NCI-H1436 (cell line): ENCODE measurements at places on chromosomes 12 and 14.

DNA sequence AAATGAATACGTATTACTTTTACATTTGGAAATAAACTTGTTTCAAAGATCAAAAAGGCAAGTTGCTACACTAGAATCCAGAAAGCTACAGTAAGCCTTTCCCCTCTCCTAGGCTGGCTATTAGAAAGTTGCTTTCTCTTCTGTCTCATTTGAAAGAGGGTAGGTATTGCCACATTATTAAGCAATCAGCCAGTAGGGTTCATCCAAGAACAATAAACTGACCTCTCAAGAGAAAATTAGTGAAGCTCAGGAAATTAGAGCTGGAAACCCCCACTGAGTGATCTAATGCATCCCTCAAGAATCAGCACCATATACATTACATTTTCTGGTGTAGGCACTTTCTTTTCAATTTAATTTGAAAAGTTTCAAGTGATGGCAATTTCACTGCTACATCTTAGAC is 4.5 kb upstream of the TMEM233 start:
- no peak for DNase-seq

DNA sequence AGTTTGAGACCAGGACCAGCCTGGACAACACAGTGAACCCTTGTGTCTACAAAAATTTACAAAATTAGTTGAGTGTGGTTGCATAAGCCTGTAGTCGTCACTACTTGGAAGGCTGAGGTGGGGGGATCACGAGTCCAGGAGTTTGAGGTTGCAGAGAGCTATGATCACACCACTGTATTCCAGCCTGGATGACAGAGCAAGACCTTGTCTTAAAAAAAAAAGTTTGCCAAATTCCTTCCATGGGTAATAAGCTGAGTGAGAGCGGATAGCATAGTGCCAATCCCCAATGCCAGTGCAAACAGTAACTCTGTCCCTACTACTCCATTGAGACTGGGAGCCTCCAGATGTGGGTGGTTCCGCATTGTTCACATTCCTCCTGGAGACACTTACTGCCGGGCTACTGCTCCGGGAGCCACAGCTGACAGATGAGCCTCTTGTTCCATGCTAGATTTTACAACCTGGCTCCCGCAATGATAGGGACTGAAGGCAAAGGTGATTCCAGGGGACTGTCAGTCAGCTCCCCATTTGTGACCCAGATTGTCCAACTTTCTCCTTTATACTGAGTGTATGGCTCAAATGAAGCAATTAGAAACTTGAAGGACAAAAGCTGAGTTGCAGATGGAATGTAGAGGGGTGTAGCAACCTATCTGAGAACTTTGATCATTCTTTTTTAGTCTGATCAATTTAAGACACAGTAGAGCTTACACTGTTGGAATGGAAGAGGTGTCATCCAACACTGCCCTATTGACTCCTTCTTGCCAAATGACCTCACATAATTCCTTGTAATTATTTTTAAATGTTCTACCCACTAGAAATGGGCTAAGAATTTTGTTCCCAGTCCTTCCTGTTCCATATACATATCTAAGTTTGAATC is 13.4 kb upstream of the FRMD6 start:
- DNase-seq, result no peak

GRCh38 chr14:65594153-65594881 is 181.8 kb downstream of the FUT8 start:
- DNase-seq, result no peak

GRCh38 chr14:34883954-34884353 is 8.8 kb upstream of the BAZ1A start:
- DNase-seq, result no peak

DNA sequence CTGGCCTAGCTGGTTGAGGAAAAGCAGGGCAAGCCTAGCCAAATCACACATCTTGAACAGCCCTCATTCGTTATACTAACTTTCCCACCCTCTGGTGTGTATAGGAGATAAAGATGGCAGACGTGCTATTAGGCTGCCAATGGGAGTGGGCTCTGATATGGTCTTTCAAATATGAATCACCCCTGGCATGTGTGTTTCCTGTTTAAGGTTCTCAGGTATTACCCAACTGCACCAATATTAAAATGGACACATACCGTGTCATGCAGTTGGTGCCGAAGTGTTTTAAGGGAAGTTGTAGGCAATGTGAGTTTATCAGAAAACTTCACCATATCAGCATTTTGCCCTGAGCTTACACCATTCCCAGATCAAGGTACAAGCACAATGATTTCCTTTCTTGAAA is 33.4 kb downstream of the CHST11 start:
- no peak for DNase-seq

- DNase-seq, result no peak
These were observed 11.6 kb downstream of the RAPGEF3 start for GRCh38 chr12:47747126-47747525.

- DNase-seq, result no peak
These were observed 125.8 kb downstream of the SLC38A4 start for GRCh38 chr12:46699986-46700385.

DNA sequence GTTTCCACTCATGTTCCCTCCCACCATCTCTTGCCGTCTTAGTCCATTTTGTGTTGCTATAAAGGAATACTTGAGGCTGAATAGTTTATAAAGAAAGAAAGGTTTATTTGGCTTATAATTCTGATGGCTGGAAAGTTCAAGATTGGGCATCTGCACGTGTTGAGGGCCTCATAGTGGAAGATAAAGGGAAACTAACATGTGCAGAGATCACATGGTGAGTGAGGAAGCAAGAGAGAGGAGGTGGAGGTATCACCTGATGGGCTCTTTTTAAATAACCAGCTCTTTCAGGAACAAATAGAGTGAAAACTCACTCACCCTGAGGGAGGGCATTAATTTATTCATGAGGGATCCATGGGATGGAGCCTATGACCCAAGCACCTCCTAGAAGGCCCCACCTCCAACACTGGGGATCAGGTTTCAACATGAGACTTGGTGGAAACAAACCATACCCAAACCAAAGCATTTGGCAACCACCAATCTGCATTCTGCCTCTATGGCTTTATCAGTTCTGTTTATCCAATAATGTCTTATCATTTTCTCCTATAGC is 29.5 kb downstream of the MYO1H start:
- DNase-seq, result no peak

- no peak for DNase-seq
These were observed 68.7 kb downstream of the STON2 start for GRCh38 chr14:81331229-81332021.

- no peak for DNase-seq
These were observed 13.2 kb upstream of the C1S start for GRCh38 chr12:7047306-7047705.

DNA sequence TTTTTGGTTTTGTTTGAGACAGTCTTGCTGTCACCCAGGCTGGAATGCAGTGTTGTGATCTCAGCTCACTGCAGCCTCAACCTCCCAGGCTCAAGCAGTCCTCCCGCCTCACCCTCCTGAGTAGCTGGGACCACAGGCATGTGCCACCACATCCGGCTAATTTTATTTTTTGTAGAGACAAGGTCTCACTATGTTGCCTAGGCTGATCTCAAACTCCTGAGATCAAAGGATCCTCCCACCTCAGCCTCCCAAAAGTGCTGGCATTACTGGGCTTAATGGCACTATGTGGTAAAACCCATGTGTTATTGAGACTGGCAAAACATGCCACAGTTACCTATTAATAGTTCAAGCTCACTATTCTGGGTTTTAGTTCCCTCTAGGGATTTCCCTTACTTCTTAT is 51.2 kb upstream of the KCNH3 start:
- DNase-seq, result no peak

GRCh38 chr12:114414031-114414865 is 8.3 kb upstream of the TBX5 start:
- no peak for DNase-seq

DNA sequence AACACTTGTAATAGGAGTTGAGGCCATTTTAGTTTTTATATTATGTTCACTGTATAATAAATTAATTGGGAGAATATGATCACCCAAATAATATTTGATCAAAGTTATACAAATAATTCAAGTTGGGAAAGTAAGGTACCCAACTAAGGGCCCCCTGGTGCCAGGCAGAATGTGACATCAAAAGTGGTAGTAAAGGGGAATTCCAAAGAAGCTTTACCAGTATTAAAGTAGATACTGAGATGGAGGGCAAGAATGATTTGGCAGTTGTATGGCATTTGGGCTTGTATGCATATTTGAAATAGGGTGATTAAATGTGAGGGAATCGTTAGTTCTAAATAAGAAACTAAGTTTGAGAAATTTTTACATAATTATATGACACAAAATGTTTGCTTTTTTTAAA is 17.7 kb downstream of the GXYLT1 start:
- DNase-seq, result no peak

GRCh38 chr12:111274777-111275176 is 94.1 kb downstream of the PHETA1 start:
- DNase-seq, result no peak

DNA sequence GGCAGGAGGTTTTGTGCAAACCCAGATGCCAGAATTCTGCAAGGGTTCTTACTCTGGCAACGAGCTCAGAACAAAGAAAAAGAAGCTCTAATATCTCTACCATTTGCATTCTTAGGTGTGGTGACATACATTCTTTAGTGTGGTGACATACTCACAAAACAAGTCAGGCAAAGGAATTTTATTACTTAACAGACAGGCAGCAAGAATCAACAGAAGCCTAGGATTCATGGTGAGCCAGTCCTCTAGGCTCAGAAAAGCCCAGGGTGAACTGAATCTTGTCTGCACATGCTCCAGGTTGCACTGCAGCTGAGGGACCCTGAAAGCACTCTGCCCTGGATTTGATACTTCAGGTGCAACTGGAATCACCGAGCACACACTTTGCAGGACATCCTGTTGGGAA is 122.4 kb upstream of the PTPRQ start:
- DNase-seq, result no peak

GRCh38 chr12:38912116-38912515 is 6.7 kb upstream of the CPNE8 start:
- no peak for DNase-seq

DNA sequence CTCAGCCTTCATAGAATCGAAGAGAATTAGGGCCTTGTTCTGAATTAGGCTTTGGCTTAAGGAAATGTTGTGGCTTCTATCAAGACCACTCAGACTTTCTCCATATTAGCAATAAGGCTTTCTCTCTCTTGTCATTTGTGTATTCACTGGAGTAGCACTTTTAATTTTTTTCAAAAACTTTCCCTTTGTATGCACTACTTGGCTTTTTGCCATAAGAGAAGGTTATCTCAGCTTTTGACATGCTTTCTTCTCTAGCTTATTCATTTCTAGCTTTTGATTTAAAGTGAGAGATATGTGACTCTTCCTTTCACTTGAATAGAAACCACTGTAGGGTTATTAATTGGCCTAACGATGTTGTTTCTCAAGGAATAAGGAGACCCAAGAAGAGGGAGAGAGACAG is 244.2 kb downstream of the GPHN start:
- no peak for DNase-seq

DNA sequence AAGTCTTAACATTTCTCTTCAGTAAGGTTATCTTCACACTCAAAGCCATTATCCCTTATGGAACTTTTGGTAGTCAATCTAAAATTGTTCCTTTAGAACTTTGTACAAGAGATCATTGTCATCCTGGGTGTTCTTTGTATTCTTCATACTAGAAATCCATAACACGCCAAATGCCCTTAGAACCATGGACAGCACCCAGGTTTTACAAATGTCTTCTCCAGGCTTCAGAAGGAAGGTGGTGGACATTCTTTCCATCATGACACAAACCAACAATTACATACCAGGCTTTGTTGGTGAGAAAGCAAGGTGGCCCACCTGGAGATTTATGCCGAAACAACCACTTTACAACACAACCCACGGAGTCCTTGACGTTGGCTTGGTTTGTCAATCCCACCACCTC is 365.6 kb upstream of the TBX3 start:
- DNase-seq, result no peak

DNA sequence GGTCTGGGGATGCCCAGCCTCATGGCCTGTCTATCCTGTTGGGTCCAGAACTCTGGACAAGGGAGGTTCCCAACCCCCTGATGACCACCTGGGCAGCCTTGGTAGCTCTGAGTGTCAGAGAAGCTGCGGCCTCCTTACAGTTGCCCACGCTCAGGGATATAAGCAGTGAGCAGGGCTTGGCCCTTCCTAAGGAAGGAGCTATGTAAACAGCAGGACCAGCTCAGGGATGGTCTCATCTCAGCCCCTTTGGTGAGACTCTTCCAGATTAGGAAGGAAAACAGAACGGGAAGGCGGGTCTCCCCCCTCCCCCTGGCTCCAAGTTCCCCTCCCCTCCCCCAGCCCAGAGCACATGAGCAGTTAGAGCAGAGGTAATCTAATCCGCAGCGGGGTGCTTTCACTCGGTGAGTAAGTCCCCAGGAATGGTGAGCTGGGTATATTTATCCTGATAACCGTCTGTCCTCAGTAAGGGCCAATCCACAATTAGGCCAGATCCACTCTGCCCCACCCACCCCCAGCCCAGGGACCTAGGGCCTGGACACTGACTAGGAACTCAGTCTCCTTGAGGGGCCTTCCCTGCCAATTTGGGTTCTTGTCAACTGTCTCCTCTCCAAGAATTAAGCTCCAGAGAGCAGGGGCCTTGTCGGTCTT is 29.5 kb upstream of the RPLP0 start:
- no peak for DNase-seq

- DNase-seq, result no peak
These were observed 56.2 kb downstream of the SSPN start for GRCh38 chr12:26251600-26251999.

DNA sequence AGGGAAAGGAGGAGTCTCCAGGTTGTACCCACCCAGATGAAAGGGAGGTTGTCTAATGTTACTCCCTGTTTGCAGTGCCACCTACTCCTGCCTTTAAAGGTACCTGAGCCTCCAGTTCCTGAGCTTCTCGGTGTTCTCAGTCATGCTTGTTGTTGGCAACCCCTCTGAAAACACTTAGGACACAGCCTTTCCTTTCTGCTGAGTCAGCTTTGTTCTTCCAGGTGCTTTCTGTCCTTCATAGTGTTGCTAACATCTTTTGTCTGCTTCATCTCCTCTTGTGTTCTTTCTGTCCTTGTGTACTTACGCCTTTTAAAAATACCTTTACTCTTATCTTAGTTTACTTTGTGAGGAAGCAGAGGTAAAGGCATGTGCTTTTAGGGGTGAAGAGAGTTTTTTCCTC is 97.0 kb upstream of the NEDD1 start:
- DNase-seq, result no peak

DNA sequence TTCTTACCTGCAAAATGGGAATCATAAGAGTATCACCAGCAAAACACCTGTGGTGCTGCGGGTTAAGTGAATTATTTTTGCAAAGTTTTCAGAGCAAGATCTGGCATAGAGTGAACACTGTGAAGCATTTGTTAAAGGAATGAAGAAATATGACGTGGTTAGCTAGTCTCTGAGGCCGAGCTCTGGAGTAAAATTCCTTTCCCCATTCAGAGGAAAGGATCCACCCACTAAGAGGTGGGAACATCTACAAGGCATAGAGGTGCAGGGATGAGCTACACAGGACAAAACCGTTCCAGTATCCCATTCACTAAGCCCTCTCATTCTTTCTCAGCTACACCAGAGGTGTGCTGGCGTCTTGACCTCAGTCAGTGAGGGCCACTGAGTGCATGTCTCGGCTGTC is 48.5 kb downstream of the JAG2 start:
- DNase-seq, result no peak
